ENCODE measurements at places on chromosomes 7 and 10.

DNA sequence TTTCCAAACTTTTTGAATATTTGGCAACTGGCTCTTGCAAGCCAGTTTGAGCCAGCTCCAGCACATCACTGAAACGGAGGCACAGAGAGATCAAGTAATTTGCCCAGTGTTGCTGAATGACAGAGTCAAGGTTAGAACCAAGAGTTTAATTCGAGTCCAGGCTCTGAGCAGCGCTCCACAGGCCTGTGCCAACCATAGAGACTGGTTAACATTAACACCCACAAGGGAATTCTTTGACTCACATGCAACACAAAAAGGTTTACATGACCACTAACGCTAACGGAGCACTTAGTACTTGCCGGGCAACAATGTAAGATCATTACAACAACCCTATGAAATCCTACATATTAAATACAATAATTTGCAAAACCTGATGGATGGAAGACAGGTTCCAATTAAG, 1.5 kb downstream of the RGS10 start:
- no peak for DNase-seq

DNA sequence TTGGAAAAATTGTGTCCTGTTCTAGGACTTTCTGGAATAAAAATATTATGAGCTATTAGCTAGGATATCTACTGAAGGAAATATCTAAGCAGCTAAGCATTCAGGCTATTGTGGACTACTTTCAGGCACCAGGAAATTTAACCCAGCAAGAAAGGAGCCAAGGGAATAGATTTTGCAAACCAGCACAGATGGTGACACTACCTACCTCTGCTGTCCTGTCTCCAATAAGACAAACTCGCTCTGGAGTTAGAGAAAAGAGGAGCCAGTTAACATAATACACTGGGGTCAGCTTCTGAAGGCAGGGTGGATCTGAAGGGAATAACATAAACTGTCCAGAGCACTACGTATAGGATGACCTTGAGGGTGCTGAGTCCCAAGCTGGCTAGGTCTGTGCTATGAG, 223.7 kb upstream of the PRSS58 start:
- no peak for DNase-seq

DNA sequence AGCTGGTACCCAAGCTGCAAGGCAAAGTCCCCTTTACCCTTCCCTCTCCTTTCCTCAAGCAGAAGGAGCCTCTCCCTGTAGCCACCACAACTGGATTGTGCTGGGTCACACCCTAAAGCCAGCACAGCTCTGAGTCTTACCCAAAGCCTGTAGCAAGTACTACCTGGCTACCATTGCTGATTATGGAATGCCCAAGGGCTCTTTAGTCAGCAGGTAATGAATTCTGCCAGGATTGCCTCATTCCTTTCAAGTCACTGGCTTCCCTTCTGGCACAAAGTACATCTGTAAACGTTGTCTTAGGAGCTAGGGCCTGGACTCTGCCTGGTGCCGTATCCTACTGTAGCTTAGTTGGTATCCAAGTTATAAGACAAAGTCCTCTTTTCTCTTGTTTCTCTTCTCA, 52.0 kb downstream of the FAS start:
- no peak for DNase-seq

- peak; percentile 68 for DNase-seq
Measured at GRCh38 chr7:70355198-70356020, 757.1 kb downstream of the AUTS2 start.

GRCh38 chr7:73830681-73831583, at the start of gene CLDN4:
Gene CLDN4, plus strand, starts transcription at chr7:73830996. Its CDS starts 206 bp downstream, at chr7:73831202.
- DNase-seq, result no peak

DNA sequence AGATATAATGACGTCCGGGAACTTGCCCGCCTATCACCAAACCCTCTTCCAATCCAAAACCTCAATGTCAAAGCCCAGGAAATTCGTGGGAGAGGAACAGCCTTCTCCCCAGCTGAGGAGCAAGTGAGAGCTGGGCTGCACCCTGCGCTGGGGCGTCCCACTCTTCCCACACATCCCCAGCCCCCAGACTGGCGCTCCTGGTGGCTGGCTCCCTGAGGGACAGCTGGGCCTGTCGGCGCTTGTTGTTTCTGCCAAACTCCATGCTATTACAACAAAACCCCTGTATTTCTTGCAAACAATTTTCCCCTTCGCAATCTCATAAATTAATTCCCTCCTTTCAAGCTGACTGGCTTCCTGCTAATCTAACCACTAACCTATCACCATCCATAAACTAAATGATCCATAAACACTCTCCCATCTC, 53.0 kb downstream of the GRID1 start:
- no peak for DNase-seq

- no peak for DNase-seq
Measured at GRCh38 chr10:6513476-6513875, 66.6 kb downstream of the PRKCQ start.

DNA sequence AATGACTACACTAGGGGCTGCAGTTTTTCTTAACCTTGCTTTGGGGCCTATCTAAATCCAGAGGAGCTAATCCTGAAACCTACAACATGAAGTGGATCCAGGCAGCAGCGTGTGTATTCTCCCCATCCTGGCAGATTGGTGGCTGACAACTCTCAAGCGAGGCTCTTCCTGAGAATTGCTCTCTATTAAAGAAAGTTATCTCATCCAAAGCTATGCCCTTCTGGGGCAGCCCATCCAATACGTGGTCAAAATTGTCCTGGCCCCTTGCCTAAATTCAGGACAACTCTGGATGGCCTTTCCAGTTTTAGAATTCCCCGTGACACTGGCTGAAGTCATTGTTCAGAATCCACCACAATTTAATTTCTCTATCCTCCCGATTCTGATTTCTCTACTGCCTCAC, 66.1 kb downstream of the IQUB start:
- DNase-seq, result no peak

GRCh38 chr10:13080643-13081042, 19.3 kb upstream of the OPTN start:
- DNase-seq, result no peak

- no peak for DNase-seq
Measured at GRCh38 chr10:25811052-25811685, 122.9 kb upstream of the MYO3A start.

- DNase-seq, result peak; percentile 30
Measured at GRCh38 chr7:112204499-112205342, 1.5 kb downstream of the DOCK4 start.

DNA sequence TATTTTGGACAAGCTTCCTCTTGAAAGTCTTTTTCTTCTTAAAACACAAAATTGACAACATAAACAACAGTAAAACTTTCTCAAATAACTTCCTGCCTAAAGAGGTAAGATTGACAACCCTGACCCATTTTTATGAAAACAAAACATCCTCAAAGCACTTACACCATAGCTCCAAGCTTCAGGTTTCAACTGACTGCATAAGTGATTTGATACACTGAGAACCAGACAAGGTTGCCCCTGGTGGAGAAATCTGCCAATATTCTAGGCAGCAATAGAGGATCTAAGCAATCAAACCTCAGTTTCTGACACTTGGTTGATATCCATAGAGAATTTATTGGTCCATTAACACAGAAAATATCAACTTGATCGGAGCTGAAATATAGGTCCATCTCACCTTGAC, 147.8 kb downstream of the ELAPOR2 start:
- DNase-seq, result no peak

- DNase-seq, result no peak
Measured at GRCh38 chr10:22461891-22462290, 116.6 kb downstream of the SPAG6 start.

- DNase-seq, result no peak
Measured at GRCh38 chr7:94738071-94738470, 82.1 kb upstream of the SGCE start.

DNA sequence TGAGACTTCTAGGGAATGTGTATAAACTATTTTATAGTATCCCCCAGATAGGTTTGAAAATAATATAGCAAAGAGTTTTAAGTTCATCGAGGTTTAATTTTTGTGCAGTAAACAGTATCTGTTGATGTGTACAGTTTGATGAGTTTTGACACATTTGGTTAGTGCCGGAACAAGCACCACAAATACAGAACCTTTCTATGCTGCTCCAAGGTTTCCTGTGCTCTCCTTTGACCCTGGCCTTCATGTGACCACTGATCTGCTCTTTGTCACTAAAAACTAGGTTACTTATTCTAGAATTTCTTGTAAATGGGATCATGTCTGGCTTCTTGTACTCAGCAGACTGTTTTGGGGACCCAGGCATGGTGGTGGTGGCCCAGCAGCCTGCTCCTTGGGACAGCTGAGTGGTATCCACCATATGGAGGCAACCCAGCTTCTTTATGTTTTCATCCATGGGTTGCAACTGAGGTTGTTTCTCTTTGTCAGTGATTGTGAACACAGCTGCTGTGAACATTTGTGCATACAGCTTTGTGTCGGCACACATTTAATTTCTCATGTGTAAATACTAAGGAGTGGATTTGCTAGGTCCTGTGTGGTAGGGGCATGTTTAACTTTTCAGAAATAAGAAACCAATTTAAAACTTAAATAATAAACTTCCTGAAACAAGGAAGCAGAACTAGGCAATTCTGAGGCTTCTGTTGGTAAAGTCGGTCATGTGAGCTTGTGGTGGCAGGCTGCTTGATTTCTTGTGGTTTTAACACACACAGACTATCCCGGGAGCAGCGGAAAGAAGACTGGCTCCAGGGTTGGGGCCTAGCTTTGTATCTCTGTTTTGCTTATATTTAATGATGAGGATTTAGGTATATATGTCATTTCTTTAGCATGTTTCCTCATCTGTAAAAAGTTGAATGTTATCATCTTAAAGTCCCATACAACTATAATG, 219.4 kb downstream of the ABCA13 start:
- peak; percentile 23 for DNase-seq

- DNase-seq, result peak; percentile 29
Measured at GRCh38 chr10:84845628-84846261, 517.4 kb downstream of the CCSER2 start.

DNA sequence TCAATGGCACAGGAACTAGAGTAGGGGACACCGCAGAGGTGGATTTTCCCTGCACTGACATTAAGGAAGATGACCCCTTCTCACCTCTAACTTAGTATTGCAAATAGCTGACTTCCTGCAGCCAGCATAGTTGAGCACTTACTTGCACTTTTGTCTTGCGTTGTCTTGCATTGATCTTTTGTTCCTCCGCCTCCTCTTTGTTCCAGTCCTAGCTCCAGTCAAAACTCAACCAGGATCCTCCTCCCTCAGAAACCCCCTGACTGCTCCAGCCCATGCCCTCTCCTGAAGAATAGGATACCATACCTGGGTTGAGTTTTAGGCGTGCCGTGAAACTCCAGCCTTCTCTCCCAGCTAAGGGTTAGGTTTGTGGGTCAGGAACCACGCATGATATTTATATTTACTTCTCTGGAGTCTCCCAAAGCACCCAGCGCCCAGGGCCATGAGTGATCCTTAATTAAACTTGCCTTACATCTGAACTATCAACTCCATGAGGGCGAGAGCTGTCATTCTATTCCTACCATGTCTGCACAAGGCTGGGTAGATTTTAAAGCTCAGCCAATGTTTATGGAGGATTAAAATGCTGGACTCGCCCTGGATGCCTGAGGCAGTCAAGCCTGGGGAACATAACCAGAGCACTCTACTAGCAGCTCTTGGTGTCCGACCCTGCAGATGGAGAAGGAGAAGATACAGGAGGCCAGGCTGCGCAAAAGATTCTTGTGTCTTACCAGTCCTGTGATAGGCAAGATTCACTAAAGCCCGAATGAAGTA, 14.1 kb downstream of the ZNF467 start:
- no peak for DNase-seq

DNA sequence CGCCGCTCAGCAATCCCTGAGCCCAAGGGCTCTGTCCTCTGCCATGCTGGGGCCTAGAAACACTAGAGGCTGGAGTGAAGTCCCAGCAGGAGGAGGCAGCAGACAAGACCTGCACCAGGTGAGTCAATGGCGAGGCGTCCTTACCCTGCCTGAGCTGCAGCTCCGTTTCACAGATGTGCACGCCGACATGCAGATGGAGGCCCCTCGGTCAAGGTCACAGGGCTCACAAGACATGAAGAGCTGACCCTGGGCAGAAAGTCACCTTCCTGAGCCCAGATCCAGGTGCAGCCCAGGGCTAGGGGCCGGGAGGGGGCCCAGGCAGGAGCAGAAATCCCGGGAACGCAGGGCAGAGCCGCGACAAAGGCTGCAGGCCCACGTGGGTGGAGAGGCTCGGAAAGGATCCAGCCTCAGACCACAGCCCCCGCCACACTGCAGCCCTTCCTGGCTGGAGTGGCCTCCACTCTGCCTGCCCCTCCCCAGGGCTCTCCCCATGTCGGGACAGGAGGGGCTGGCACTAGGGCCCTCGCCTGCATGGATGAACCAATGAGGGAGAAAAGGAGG, 23.8 kb downstream of the PDGFA start:
- no peak for DNase-seq

GRCh38 chr10:78436222-78436573, 402.5 kb downstream of the RPS24 start:
- DNase-seq, result no peak

DNA sequence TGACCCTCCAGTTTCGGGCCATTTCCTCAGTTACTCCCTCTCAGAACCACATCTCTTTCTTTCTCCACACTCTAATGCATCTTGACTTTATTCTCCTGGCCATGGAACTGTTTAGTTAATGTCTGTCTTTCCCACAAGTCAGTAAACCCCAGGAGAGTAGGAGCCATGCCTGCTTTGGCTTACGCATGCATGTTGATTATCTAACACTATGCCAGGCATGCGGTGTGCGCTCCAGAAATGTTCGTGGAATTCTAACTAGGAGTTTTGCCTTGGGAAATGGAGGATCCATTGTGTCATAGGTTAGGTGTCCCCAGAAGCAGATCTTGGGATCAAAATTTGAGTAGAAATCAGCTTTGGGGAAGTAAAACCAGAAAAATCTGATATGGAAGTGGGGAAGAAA, 308.9 kb downstream of the GRID1 start:
- DNase-seq, result no peak

- DNase-seq, result no peak
Measured at GRCh38 chr10:110425684-110426293, 71.9 kb upstream of the DUSP5 start.

DNA sequence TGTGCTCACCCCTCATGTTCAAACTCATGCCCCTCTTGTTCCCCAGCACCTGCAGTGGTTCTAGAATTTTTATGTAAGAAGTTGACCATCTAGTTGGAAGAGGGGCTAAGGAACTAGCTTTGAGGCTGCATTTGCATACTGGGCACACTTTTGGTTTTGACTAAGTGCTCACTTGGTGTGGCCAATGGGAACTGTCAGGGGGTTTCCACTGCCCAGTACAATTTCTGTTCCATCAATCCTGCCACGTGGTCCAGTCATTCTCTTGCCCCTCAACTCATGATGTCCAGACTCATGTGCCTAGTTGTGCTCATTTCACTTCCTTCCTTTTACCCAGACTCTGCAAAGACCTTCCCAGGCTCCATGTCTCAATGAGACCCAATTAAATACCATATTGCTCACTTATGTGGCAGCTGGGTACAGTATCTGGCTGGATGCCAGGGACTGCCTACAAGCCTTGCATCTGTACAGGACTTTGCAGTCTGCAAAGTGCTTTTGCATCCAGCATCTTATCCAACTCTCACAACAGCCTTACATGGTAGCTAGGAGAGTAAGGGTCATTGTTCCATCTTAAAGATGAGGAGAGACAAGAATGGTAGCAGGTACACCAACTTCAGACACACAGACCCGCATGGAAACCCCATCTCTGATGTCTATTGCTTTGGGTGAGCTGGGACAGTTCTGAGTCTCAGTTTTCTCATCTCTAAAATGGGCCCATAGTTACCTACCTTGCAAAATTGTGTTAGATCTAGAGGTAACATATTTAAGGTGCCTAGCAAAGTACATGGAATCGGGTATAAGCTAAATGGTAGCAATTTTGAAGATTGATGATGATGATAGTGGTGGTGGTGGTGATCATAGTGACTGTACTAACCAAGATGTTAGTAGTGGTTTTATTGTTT, 30.1 kb upstream of the KCNMA1 start:
- no peak for DNase-seq

GRCh38 chr7:73719806-73720169, 319 bp upstream of the STX1A start:
- DNase-seq, result no peak

Data from right hindlimb (tissue), 1 donor.